Sigmoid colon (tissue), 7 donors: ENCODE measurements at places on chromosomes 3 and 15. TPM values are rescaled to one million over a fixed set of nuclear protein-coding genes. Genes with fewer than 3 reads are reported as not detected.

- no peak for DNase-seq
These were observed 28.6 kb downstream of the IL5RA start for GRCh38 chr3:3081381-3082233.

- no peak for DNase-seq
These were observed 249.8 kb downstream of the POLQ start for GRCh38 chr3:121295979-121296378.

The NME9 gene
- not detected for total RNA-seq

- no peak for DNase-seq
These were observed 336.3 kb upstream of the CFAP20DC start for GRCh38 chr3:59386165-59386564.

GRCh38 chr3:13822042-13822441 lies 57.8 kb downstream of the WNT7A start:
- no peak for DNase-seq

The SPRED1 gene
- 17.8 TPM for total RNA-seq

The EPB42 gene
- not detected for total RNA-seq

The MCF2L2 gene
- 4.2 TPM for total RNA-seq

GRCh38 chr3:175704366-175705055 lies 845.4 kb downstream of the NAALADL2 start:
- no peak for DNase-seq

DNA sequence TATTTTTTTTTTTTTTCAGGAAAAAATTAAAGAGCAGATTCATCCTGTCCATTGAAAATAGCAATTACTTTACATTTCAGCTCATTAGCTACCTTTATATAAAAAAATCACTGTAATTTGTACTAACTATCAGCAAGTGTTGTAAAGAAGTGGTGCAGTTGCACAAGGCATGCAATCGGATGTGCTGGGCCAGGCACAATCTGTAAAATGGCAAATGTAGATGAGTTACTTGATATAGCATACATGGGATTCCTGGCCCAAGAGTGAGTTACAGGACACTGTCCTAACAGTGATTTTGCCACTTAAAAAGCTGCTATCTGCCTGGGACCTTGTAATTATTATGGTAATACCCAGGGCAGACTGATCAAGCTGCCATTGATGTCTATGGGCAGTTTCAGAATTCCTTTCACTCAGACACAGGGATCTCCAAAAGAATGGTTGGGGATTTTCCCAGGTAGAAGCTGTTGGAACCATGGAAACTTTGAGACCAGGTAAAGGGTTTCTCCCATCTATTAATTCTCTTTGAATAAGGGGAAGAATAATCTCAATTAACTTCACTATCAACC lies 182.2 kb upstream of the ICE2 start:
- DNase-seq = no peak

The GPR62 gene
- not detected for total RNA-seq

The NANOGP8 gene
- total RNA-seq = 2.2 TPM

The EAF2 gene
- 6.6 TPM for total RNA-seq

DNA sequence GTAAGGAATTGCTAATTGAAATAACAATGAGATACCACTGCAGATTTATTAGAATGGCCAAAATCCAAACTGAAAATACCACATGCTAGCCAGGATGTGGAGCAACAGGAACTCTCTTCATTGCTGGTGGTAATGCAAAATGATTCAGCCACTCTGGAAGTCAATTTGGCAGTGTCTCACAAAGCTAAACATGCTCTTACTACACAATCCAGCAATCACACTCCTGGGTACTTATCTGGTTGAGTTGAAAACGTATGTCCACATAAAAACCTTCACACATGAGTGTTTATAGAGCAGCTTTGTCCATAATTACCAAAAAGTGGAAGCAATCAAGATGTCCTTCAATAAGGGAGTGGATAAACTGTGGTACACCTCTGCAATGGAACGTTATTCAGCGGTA lies 113.3 kb downstream of the SMAD6 start:
- DNase-seq = no peak

DNA sequence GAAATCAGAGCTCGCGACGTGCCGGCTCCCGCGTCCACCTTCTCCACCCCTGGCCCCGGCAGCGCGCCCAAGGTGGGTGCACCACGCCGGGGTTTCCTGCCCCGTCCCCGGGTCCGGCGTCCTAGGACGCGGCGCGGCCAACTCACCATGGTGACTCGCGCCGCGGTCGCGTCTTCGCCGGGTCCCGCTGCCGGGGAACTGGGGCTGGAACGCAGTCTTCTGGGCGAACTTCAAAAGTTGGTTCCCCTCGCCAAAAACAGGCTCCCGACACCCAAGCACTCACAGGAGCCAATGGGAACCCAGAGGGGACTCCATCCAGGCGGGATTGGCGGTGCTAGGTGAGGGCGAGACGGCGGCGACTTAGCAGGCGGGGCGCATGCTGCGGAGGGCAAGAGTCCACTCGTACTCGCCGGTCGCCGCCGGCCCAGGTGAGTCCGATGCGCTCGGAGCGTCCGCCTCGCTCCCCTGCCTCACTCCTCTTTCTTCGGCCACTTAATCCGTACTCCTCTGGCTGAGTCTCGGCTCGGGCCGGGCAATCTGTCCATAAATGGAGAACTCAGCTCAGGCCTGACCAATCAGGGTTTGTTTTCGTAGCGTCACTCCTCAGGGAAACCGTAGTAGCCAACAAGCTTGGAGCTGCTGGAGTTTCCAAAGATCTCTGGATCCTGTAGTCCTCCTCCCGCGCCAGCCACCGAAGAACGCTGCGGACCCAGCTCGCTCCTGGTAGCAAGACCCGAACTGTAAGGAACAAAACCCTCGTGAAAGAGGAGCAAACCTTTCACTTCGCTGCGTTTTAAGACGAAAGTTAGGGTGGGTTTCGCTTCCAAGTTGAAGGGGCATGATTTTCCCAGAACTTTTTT lies at the start of gene MYO1E:
TSS of gene MYO1E (minus strand) at position 520 of the 860 bp plus-strand sequence. CDS start at position 149, 371 bp downstream.
- peak; percentile 97 for DNase-seq
